Activated CD8-positive, alpha-beta memory T cell treated with anti-CD3 and anti-CD28 coated beads for 48 hours (primary cell): ENCODE measurements at places on chromosomes 7 and 10.

DNA sequence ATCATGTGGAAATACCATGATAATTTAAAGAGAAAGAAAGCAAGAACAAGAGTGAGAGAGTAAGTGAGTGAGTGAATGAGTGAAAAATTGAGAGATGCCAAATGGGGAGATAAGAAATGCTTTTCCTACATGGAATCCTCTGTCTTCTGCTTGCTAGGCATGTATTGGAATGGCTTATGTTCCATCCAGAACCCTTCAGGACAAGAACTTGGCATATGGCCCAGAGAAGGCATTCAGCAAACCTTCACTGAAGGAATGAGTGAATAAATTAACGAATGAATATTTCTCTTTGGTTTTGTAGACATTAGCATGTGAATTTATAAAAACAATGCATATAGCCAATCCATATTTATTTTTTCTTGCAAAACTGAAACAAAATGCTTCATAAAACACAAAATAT is 162.2 kb downstream of the LRRTM3 start:
- DNase-seq = no peak

GRCh38 chr7:132422502-132423111 is 153.7 kb downstream of the PLXNA4 start:
- DNase-seq = no peak

DNA sequence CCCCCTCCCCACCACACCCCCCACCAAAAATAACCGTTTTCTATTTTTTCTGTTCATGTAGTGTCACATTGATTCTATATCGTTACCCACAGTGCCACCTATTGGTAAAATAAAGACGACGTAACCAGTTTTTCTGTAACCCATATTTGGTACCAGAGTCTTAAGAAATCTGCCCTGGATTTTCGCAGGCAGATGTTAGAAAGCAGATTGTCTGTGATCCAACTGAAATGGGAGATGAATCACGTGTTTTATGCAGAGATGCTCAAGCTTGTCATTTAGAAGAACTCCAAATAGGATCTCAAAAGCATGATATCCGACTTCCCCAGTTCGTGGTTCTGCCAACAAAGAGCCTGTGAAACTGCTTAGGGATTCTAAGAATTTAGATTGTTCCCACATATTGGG is 261.1 kb upstream of the CSTF2T start:
- DNase-seq = no peak

DNA sequence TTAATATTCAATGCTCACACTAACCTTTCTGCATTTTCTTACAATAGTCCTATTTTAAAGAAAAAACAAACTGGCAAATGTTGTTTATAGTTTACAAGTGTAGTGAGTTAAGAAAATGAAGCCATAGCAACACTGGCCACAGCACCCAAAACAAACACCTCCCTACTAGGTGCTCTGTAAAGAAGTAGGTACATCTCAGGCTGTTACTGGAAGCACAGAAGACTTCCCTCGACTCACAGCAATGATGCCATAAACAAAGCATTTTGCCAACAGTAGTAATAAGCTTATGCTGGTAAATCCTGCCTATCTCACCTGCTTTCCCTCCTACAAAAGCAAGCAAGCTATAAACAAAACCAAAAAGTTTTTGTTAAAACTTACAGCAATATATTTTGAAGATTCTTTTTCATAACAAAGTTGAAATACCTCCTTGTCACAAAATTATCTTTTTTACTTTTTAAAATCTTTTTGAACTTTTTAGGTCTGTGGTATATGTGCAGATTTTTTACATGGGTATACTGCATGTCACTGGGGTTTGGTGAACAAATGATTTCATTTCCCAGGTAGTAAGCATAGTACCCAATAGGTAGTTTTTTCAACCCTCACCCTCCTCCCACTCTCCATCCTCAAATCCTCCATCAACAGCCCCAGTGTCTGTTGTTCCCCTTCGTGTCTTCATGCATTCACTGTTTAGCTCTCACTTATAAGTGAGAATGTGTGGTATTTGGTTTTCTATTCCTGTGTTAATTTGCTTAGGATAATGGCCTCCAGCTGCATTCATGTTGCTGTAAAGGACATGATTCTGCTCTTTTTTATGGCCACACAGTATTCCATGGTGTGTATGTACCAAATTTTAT is 28.4 kb downstream of the COA1 start:
- no peak for DNase-seq

- no peak for DNase-seq
Measured at GRCh38 chr10:26755443-26755903, 58.0 kb downstream of the PDSS1 start.

DNA sequence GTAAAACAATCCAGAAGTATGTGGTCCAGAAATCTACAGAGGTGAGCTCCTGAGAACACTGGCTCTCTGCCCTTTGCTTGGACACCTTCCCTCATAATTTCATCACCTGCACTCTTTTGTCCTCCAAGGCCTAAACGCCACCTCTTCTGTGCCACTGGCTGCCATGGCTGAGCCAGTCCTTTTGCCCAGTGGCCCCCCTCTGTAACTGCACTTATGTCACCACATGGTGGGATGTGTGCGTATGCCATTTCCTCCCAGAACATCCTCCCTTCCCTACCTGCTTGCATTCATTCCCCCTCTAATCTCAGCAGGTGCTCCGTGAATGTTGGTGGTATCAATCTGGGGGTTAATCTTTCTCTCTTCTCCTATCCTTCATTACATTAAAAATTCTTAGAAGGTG is 17.3 kb upstream of the DUSP5 start:
- no peak for DNase-seq

DNA sequence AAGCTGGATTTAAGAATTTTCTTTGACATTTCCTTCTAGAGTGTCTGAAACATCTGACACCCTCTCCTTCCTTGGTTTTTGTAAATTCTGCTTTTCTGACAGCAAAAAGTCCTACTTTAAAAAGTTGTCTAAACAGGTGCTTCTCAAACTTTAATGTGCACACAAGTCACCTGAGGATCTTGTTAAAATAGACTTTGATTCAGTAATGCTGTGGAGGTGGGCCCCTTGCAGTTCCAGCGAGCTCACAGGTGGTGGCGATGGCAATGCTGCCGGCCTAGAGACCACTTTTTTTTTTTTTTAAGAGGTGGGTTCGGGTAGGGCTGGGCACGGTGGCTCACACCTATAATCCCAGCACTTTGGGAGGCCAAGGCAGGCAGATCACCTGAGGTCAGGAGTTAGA is 77.1 kb downstream of the ABCC2 start:
- no peak for DNase-seq
